NCI-H1930 (cell line): ENCODE measurements at places on chromosomes 1 and 21.

- no peak for DNase-seq
These were observed 37.3 kb downstream of the ABCA4 start for GRCh38 chr1:94083681-94084080.

DNA sequence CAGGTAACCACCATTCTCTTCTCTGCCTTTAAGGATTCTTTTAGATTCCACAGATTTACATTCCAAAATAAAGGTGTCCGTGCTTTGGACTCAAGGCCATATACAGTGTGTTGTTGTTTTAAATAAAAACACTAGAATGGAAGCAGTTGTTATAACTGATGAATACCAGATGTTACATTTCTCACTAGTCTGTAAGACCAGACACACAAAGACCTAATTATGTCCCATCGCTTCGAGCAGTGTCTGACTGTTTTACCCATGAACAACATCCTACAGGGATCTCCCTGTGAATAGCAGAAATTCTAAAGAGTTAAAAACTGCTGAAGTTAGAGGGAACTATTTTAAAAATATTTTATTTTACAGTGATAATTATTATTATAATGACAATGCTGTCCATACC, 574.7 kb upstream of the ZP4 start:
- no peak for DNase-seq

DNA sequence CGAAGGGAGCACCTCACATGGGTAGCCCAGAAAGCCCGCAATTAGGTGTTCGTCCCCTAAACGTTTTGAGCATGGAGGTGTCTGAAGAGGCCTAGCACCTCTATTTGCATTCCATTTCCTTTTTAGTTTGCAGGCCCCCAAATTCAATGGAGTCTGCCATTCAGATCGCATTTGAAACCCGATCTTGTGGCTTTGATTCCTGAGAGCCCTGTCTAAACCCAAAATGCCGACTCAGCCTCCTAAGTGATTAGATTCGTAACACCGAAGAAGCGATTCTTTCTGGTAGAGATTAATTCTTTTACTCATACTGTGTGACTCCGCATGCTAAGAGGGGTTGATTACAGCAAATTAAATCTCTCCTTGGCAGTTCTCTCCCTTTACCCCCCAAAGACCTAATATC, 415.2 kb upstream of the KAZN start:
- no peak for DNase-seq

DNA sequence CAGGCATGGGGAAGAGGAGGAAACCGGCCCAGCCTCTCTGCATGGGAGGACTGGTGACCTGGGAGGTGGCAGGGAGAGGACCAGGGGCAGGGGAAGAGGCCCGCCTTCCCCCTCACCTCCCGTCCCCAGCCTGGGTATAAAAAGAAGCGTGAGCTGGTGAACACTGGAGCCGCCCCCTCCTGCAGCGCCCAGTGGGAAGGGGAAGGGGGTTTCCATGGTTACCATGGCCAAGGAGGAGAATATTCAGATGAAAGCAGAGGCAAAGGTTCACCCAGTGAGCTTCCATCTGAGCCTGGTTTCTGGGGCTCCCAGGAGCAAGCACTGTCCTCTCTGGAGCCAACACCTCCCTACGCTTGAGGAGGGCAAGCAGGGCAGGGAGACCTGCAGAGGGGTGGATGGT, 54.9 kb downstream of the ACOT7 start:
- no peak for DNase-seq

DNA sequence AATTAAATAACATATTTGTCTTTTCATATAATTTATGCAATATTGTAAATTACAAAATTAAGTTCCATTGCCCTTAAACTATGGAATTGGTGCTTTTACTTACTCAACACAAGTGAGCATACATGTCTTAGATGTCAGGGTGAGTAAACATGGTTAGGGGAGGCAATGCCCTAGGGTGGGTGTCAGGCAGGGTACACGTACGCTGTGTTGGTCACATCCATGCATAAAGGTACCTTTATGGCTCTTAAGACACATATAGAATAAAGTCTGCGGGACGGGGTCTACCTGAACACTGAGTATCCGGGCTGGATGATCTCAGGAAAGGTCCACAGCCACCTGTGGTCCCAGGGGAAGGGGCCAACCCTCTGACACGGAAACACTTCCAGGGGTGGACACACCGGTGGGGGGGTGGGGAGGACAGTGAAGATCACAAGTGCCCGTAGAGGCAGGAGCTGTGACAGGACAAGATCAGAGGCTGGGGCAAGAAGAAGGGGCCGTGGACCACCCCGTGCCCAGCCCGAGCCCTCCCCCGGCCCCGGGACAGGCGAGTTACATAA, 720 bp downstream of the LIN9 start:
- peak; percentile 37 for DNase-seq

DNA sequence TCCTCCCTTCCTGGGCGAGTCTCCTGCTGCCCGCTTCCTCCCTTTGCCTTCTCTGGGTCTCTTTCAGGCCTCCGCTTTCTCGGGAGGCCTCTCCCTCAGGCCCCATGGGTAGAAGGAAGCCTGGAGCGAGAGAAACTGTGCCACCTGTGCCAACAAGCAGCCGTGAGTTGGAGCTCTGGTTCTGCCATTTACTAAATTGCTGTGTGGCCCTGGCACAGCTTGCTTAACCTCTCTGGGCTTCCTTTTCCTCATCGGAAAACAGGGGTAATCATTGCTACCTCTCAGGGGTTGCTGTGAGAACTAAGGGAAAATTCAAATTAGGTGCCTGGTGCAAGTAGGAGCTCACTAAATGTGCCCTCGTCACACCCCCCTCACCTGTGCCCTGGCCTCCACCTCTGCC, 80.4 kb downstream of the PAX7 start:
- no peak for DNase-seq

GRCh38 chr1:198549866-198550265, 9.4 kb upstream of the ATP6V1G3 start:
- DNase-seq = no peak

GRCh38 chr1:154347961-154348360, 22.6 kb downstream of the ATP8B2 start:
- no peak for DNase-seq

DNA sequence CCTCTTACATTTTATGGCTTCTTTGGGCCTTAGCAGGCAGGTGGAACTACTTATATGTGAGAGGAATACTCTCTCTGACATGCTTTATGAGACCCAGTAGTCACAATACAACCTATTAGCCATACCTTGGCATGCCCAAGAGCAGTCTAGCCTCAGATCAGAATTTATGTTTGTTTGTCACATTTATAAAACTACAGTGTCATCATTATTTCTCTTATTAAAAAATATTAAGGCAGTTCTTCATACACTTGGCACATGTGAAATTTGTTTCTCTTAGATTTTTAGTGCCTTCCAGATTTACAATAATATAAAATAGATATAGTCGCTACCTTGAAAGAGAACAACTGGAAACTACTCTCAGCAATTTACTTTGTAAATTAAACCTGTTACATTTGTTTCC, 118.5 kb downstream of the LRRC40 start:
- DNase-seq = no peak

DNA sequence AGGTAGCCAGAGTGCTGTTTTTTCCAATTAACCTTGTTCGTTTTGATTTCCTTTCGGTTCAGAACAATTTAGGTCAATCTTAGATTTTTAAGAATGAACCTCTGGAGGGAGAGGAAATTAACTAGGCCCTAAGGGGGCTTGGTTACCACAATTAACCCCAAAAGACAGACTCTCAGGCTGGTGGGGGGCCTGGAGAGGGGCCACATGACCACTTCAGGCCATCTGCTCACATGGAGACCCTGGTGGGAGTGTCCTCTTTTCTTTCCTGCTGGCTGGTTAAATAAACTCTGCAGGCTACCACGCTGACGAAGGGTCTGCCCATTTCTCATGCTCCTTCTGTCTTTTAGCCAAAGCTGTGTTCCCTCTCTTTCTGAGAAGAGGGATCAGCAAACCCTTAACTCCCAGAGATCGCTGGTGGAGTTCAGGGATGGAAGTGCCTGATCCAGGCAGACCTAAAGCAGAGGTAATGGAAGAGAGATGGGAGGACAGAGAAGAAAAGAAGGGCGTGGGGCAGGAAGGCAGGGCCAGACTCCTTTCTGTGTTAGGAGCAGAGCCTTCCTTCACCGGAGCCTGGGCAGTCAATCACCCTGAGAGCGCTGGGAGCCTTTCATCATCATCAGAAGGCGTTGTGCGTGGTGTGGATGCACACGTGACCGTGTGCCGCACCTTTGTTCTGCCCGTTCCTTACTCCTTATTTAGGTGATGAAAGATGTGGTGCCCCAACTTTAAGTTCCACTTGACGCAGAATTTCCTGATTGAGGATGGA, 58.5 kb downstream of the KIF26B start:
- no peak for DNase-seq

- DNase-seq = no peak
These were observed 214.2 kb upstream of the C1orf105 start for GRCh38 chr1:172206256-172206655.

- DNase-seq = no peak
These were observed at the start of gene FNDC10 for GRCh38 chr1:1599935-1600860. Gene FNDC10, minus strand, starts transcription at chr1:1600135. Its CDS starts 120 bp downstream, at chr1:1600015.

DNA sequence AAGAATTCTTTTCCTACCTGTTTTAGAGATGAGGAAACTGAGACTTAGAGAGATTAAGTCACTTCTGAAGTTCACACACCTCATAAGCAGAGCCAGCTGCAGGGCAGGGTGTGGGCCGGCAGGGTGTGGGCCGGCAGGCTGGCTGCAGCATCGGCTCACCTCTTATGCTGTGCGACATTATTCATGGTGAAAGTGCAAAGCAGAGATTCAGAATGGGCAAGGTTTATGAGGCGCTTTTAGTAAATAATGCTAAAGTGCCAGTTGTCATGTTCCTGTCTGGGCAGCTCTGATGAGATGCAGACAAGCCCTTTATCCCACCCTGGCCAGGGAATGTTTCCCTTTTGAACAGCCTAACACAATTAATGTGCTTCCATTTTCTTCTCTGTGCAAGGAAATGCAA, 14.6 kb downstream of the MAB21L3 start:
- no peak for DNase-seq

GRCh38 chr1:228863776-228864175, 128.5 kb downstream of the RHOU start:
- no peak for DNase-seq

DNA sequence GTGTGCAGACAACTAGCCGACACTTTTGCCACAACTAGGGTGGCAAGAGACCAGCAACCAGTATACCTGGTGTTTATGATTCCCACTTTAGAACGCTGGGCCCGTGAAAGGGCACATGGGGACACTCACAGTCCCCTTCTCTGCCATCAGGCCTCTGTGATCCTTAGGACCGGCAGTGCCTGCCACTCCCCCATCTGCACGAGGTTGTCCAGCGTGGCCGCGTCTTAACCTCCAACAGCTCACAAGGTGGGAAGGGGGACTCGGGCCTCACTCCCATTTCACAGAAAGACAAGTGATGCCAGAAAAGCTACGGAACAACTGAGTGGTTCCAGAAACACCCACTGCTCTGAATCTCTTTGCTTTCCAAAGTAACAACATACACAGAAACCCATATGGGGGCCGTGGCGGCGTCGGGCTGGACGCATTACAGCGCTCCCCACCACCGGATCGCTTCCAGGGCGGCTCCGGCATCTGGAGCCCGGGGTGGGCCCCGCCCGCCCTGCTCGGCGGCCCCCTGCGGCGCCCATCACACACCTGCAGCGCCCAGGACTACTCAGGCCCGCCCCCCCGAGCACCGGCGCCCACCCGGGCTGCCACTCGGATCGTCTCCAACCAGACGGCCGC, 1.0 kb downstream of the ZNF496 start:
- DNase-seq = no peak

- DNase-seq = no peak
These were observed 240.8 kb downstream of the SPATA17 start for GRCh38 chr1:217871955-217872354.
